ENCODE measurements at places on chromosomes 2 and 18.

DNA sequence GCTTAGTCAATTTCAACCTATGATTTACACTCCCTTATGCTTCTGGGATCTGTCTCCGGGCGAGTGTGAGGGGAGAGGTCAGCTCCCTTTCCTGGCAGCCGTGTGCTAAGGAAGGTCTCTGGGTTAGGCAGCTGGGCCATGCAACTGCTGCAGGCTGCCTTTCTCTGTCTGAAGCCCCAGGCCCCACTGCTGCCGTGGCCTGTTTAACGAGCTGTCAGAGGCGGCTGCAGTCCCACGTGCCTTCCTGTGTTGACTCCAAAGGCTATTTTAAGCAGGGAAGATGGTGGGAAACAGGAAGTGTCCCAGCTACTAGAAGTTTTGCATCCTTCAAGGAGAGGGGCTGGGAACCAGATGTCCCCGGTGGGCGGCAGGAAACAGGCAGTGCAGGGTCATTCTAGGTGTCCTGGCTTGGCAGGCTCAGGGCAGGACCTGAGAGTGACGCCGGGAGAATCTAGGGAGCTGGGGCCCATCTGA lies 186.4 kb downstream of the TNS1 start:
- no peak for DNase-seq

GRCh38 chr2:2318949-2319348 lies 12.1 kb downstream of the MYT1L start:
- no peak for DNase-seq

- no peak for DNase-seq
Measured at GRCh38 chr2:75798569-75798968, 87.9 kb upstream of the GCFC2 start.

- DNase-seq = no peak
Measured at GRCh38 chr2:231007286-231008098, 11.6 kb downstream of the SPATA3 start.

DNA sequence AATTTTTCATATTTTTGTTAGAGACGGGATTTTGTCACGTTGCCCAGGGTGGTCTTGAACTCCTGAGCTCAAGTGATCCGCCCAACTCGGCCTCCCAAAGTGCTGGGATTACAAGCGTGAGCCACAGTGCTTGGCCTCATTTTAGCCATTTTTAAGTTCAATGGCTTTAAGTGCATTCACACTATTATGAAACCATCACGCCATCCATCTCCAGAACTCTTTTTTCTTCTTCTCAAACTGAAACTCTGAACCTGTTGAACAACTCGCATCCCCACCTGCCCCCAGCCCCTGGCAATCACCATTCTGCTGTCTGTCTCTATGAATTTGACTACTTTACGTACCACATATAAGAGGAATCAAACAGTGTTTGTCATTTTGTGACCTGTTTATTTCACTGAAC lies 31.3 kb upstream of the ASB18 start:
- DNase-seq = no peak

DNA sequence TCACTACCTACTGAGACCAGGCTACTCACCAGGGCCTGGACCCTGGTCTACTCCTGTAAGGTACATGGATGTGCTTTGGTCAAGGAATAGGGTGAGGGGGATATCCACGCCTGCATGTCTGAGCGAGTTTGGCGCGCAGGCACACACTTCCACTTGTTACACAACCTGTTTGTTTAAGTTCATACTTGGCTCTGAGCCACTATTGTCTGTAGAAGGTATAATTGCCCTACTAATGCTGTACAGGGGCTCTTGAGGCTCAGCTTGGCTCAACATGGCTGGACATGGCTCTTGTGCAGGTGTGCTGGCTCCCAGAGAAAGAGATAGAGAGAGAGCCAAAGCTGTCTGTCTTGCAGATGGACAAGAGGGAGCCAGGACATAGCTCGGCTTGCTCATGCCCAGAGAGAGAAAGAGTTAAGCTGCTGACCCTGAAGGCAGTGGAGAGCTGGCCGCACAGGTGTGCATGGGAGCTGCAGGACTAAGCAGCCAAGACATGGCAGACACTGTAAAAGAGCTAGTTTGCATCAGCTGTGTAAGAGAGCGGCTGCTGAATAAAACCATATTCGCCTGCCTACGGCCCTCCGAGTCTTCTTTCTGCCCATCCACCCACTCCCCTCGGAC lies 35.2 kb downstream of the NPPC start:
- no peak for DNase-seq

Measured in ureter (tissue), 1 donor.